ENCODE measurements at places on chromosomes 7 and 10.

- no peak for DNase-seq
These were observed 5.7 kb downstream of the GRID2IP start for GRCh38 chr7:6545398-6546126.

DNA sequence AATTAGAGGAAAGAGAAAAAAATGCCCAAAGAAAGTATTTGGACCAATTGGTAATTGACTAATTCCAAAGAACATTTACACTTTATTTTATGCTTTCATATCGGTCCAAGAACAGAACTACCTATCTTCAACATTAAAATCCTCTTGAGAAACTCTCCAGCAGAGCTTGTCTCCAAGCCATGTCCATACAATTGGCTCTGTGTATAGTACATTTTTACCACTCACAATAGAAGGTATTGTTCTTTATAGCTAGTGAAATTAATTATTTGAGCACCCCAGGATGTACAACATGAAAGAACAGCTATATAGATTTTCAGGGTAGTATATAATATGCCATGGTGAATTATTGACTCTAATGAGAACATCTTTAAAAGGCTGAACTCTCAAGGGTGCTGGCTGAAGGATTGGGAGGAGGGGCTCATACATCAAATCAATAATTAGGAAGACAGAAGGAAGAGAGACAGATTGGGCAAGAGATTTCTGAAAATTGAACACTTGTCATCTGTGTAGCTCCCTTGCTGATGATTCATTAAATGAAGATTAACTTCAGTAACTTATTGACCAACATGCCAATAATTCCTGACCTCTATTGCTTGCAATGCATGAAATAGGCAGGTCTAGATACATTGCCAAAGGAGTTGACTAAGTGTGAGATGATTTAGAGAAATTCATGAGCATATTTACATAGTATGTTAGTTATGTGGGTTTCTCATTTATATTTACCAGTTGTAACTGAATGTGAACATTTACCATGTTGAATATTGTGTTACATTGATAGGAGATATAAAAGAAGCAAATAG is 249.7 kb downstream of the MTERF1 start:
- DNase-seq = no peak

- no peak for DNase-seq
These were observed 236.5 kb upstream of the KAT6B start for GRCh38 chr10:74589851-74590250.

- DNase-seq = no peak
These were observed 64.5 kb upstream of the CACNA2D1 start for GRCh38 chr7:82507976-82508677.

All from epithelial cell of esophagus (primary cell).